T-helper 22 cell (primary cell): ENCODE measurements at places on chromosomes 7 and 10.
A peak's percentile ranks its signal among the peaks of the same experiment; 100 is the strongest.

DNA sequence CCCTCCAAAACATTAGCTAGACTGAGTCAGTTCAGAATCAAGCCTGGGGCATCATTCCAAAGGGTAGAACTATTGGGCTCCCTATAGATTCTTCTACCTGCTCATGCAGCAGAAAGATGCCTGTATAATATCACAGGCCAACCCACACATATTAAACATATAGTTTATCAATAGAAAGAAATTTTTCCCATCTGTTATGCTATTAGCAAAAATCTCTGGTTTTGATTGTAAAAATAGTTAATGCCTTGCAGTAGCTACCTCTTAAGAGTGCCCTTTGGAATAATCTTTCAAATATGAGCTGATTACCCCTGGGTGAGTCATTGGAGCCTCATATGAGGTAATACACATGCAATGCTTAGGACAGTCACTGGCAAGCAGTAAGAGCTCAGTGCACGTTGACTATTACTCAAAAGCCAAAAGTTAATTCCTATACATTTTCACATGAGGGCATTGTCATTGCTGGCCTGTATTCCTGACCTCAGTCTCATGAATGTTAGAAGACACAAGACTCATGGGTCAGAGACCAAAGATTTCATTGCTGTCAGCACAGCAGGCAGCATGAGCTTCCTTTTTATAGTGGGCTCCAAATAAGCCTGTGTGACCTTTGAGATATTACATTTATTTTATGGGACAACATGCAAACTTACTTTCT is 180.0 kb downstream of the FGFR2 start:
- no peak for DNase-seq

DNA sequence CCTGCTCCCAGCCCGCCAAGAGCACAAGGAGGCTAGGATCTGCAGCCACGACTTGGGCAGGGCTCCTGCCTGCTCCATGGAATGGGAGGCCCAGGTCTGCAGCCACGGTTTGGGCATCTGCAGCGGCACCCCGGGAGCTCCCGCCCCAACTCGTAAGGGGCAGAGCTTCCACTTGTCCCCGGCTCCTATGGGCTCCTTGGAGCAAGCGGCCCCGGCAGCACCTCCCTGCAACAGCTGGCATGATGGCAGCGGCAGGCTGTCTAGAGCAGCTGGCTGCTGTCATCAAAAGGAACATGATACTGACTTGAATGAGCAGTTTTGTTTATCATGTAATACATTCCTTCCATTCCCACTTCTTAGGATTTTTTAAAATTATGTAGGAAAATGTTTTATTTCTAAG is 684.0 kb upstream of the FOXK1 start:
- DNase-seq = no peak

- no peak for DNase-seq
Observed at GRCh38 chr7:105831824-105832535, 44.4 kb downstream of the ATXN7L1 start.

DNA sequence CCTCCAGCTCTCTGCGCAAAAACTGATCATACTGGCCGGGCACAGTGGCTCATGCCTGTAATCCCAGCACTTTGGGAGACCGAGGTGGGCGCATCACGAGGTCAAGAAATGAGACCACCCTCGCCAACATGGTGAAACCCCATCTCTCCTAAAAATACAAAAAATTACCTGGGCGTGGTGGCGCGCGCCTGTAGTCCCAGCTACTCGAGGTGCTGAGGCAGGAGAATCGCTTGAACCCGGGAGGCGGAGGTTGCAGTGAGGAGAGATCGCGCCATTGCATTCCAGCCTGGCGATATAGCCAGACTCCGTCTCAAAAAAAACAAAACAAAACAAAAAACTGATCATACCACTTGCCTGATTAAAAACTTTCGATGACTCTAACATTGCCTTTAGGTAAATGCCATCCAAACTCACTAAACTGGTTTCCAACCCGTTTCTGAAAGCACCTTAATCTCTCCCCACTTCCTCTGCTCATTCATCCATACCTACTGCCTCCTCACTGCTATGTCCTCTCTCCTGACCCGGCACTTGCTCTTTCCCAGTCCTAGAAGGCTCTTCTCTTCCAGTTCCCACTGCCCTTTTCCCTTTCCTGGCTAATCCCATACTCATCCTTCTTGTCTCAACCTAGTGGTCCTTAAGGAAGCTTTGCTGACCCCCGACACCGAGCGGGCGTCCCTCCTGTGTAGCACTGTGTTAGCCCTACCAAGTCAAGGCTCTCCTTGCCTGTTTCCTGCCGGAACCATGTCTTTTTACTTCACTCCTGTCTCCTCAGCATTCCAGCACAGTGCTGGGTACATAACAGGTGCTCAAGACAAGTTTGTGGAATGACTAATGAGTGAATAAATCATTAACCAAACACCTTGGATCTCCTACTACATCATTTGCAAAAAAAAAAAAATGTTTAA is 686 bp upstream of the MIOS start:
- DNase-seq = no peak

GRCh38 chr10:91740353-91740924 is 57.8 kb upstream of the TNKS2 start:
- DNase-seq = no peak

GRCh38 chr7:29142021-29142727 is 4.2 kb downstream of the CPVL start:
- no peak for DNase-seq

DNA sequence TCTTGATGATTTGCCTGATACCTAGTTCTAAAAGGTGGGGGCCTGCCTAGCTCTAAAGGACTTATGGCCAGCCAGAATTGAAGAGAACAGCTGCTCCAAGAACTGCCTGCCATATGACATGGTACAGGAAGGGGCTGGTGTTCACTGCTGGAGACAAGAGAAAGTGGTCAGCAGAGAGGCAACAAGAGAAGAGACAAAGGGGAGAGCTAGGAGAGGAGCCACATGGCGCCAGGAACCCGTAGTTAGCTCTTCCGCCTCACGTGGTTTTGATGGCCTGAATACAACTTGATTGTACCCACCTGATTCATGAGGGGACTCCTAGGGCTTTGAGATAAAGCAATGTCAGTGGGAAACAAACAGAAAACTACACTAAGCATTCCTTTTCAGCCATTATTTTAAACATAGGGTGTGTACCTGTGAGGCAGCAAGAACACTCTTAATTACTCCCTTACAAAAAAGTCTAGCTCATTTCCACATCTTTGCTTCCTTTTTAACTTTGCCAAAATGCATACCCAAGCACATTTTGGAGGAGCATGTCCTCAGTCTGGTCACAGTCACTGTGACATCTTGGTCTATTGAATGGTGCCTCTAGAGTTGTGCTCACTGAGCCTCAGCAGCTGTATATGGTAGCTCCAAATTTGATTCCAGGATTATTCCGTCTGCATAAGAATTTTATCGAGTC is 71.6 kb downstream of the CCDC71L start:
- DNase-seq = no peak

DNA sequence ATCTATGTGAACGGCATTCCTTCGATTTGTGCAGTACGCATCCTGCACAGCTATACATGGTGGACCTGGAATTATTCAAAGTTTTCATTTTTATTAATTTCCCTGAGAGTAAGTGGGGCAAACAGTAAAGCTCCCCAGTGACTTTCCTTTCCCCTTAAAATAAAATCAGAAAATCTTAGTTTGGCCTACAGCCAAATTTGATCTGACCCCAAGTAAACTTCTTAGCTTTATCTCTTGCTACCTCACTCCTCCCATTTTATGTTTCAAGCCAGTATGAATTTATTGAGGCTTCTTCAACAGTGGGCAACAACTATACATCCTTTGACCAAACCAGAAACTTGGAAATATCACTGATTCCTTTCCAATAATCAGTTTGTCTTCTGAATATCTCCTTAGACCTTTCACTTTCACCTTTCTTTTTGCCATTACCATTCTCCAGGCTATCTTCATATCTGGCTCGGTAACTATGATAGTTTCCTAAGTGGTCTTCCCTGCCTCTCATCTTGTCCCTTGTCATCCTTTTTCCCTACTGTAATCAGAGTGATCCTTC is 11.1 kb downstream of the SPAG6 start:
- DNase-seq = no peak

GRCh38 chr7:82705517-82706260 is 262.1 kb upstream of the CACNA2D1 start:
- no peak for DNase-seq

- no peak for DNase-seq
Observed at GRCh38 chr10:114899982-114900381, 38.0 kb upstream of the TRUB1 start.

DNA sequence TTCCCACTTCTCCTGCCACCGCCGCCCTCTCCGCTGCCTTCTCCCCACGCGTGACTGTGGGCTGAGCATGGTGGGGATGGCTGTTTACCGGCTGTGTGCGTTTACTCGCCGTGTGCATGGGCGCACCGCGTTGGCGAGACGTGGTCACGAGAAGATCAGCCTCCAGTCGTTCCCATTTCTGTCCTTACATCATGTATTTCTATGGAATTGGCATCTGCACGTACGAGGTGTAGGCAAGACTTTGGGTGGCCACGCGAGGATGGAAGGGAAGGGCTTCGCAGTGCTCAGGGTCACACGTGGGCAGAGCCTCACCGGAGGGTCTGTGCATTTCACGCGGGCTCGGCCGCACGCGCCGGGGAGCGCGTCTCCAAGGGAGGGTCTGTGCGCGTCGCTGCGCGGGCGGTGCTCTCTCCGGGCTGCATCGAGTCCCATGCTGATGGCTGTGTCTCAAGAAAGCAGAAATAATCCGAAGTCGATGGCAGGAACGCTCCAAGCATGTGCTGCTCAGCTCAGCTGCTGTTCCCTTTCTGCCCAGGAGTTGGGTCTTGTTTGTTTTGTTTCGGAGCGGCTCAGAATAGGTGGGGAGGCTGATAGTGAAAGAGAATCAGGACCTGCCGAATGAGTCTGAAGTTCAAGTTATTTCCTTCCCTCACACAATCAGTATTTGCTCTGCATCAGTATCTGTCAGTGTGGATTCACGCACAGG is 973 bp downstream of the CAMK1D start:
- DNase-seq = peak; percentile 25

DNA sequence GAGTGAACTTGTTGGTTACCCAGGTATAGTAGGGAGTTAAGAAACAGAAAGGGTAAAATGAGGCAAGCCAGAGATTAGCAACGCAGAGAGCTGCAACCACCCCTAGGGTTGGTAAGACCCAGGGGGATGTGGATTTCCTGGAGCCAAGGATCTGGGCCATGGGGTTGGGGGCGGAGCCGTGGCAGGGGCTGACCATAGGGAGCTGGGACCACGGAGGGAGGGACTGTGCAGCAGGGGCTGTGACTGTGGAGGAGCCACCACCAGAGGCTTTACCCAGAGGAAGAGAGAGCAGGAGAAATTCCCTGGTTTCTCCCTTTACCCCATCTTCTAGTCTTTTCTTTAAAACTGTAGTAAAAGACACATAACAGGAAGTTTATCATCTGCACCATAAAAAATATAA is 58.6 kb upstream of the BAIAP2L1 start:
- no peak for DNase-seq

DNA sequence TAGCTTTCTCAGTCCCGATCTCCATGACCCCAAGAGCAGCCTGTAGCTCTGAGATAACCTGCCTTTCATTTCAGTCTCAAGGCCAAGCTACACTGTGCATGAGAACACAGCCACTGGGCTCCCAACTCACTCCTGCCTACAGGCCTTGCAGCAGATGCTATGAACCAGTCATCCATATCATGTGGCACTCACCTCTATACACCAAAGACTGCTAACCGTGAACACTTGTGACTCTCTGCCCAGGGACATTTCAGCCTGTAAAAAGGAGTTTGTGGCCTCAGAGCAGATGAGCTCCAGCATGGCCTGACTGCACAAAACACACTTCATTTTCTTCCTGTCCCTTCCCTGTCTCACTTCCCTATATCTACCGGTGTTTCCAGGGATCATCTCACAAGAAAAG is 56.9 kb upstream of the NPY start:
- no peak for DNase-seq

GRCh38 chr7:17996040-17996439 is 31.6 kb downstream of the PRPS1L1 start:
- DNase-seq = no peak

DNA sequence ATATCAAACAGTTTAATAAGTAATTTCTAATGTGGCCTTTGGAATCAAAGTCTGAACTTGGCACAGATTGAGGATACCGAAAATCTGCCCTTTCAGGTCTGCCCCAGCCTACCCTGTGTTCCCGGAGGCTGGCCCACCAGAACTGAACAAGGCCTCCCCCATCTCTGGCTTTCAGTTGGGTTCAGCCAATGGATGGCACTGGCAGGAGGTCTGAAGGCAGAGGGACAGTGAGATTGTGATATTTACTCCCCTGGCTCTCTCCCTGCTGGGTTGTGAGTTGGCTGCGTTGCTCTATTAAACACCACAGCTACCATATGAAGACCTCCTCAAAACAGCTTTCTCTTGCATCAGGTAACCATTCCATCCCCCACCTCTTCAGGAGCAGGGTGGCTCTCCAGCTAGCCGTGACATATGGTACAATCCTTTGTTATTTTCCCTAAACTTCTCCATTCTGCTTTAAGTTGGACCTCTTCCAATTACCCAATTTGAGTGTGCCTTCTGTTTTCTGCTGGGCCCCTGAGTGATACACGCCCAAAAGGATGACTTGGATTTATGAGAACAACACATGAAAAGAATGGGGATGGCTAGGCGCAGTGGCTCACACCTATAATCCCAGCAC is 28.1 kb downstream of the DNMBP start:
- no peak for DNase-seq

DNA sequence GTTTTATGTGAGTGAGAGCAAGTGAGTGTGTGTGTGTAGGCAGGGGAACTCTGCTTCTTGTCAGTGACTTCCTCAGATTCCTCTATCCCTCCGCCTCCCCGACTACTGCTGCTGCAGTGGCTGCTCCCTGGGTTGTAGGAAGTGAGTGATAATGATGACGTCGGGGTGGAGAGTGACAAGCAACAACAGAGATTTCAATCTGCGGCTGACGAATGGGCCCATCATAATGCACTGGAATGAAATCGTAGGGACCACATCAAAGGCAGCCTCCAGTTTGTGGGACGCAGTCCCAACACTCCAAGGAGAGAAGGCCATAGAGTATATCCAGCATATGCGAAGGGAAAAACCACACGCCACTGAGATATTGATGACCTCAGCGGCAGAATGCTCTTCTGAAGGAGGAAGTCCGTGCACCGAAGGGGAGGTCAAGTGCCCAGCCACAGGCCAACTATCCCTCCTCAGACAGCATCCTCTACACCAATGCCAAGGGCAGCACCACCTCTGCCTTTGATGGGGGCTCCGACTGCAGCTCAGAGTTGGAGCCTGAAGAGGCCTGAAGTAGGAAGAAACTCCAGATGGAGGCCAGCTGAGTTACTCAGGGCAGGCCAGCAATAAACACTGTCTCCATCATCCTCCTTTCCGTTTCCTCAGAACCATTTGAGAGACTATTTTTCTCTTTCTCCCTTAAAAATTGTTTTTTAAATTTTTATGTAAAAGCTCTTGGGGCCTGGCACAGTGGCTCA is 11.3 kb upstream of the STMP1 start:
- no peak for DNase-seq

DNA sequence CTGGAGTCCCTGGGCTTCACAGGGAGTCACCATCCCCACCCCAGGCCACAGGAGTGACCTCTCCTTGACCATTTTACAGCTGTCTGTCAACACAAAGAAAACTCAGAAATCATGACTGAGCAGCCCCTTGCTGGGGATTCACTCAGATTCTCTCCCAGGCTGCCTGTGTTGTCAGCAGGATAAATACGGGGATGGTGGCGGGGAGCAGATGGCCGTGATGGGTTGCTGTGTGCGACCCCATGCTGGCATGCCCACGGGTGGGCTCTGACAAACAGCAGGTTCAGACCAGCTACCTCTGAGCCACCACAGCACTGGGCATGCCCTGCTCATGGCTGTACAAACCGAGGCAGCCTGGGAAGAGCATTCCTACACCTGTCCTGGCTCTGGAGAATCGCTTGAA is 136.1 kb downstream of the SLIT1 start:
- no peak for DNase-seq
